ENCODE measurements at places on chromosomes 1 and 21.

GRCh38 chr1:208778417-208778816 is 534.2 kb upstream of the PLXNA2 start:
- no peak for DNase-seq

DNA sequence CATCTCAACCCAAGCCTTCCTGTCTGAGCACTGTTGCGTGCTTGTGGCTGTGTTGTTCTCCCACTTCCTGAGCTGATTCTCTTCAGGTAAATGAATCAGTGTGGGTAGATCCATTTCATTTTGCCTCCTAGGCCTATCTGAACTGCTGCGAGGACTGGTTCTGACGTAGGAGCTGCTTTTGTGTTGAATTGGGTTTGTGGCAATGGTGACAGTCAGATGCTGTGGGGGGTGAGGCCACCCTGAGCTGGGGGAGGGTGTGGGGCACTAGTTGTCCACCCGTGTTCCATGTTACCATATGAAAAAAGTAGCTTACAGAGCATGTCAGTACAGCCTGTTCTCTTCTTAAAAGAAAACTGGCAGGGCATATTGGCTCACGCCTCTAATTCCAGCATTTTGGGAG is 81.5 kb downstream of the MRPS6 start:
- DNase-seq: no peak

GRCh38 chr1:228238007-228238406 is 30.2 kb downstream of the OBSCN start:
- no peak for DNase-seq

DNA sequence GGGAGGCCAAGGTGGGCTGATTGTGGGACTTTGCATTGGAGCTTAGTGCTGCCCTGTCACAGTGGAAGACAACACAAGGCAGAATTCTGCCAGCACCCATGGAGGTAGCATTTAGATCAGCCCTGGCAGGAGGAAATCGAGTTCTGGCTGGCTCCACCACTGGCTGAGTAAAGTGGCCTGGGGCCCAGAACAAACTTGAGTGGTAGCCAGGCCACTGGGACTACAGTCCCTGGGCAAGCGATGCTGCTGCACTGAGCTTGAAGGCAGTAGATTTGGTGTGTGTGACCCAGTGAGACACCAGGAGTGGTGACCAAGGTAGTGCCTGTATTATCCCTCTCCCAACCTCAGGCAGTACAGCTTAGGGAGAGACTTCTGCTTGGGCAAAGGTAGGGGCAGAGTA is 22.5 kb upstream of the UHMK1 start:
- no peak for DNase-seq
